Ovary (tissue), 10 donors: ENCODE measurements at places on chromosomes 6 and 20. TPM values are rescaled to one million over a fixed set of nuclear protein-coding genes. Genes with fewer than 3 reads are reported as not detected.

GRCh38 chr20:49252556-49253350 is 25.1 kb downstream of the ZNFX1 start:
- no peak for DNase-seq
- no peaks in the 10 kb centered on the region for H3K36me3 ChIP-seq
- no peaks in the 10 kb centered on the region for H3K4me1 ChIP-seq
- H3K4me3 ChIP-seq: no peak overlapping the region

DNA sequence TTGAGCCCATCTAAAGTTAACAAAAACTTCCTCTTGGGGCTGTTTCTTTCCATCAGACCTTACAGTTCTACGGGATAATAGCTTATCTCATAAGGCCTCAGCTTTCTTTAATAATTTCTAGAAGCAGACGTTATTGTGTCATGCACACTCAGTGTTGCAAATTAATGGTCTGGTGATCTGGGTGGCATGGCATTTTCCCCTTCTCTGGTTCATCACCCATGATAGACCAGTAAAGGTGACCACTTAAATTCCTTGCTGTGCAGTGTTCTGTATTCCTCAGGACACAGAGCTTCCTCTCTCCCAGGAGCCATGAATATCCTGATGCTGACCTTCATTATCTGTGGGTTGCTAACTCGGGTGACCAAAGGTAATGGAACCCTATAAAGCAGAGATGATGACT is at the start of gene DEFB125:
DEFB125 (plus strand) TSS at position 272 of the 400 bp plus-strand sequence; CDS start at position 310, 38 bp downstream.
- no peak within 1 kb of the TSS for H3K4me3 ChIP-seq
- no peaks in the 10 kb centered on the region for H3K4me1 ChIP-seq
- DNase-seq: no peak
- no peaks in the 10 kb centered on the region for H3K36me3 ChIP-seq
- no peaks in the 10 kb centered on the region for H3K27me3 ChIP-seq

DNA sequence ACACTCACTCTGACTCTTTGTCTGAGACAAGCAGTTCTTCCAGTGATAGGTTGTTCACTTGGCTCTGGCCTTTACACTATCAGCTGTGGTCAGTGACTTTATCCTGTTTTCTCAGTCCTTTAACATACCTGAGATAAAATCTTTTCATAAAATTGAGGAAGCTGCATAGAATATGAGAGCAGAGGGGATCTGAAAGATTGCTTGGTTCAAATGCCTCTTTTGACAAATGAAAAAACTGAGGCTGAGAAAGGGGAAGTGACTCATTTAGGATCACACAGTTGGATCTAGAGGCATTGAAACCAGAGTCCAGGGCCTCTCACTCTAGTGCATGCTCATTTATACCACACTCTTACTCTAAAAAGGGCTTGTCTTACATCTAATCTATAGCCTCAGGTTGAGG is 277.0 kb upstream of the TBX18 start:
- H3K27ac ChIP-seq: no peak overlapping the region
- no peak for DNase-seq
- H3K27me3 ChIP-seq: no peaks in the 10 kb centered on the region

- no peaks in the 10 kb centered on the region for H3K27me3 ChIP-seq
- no peaks in the 10 kb centered on the region for H3K36me3 ChIP-seq
- H3K27ac ChIP-seq: no peak overlapping the region
- no peak overlapping the region for H3K4me3 ChIP-seq
- H3K4me1 ChIP-seq: no peaks in the 10 kb centered on the region
- no peak for DNase-seq
These were observed 241.6 kb downstream of the LMBRD1 start for GRCh38 chr6:69555088-69555638.

GRCh38 chr6:44000164-44000842 is 126.9 kb downstream of the MRPL14 start:
- H3K36me3 ChIP-seq: no peaks in the 10 kb centered on the region
- H3K4me1 ChIP-seq: peaks cover 2% of the 10 kb centered on the region
- H3K4me3 ChIP-seq: no peak overlapping the region
- H3K27me3 ChIP-seq: no peaks in the 10 kb centered on the region
- DNase-seq: no peak

GRCh38 chr6:166275714-166276166 is 32.5 kb downstream of the PRR18 start:
- H3K4me1 ChIP-seq: no peaks in the 10 kb centered on the region
- H3K4me3 ChIP-seq: no peak overlapping the region

DNA sequence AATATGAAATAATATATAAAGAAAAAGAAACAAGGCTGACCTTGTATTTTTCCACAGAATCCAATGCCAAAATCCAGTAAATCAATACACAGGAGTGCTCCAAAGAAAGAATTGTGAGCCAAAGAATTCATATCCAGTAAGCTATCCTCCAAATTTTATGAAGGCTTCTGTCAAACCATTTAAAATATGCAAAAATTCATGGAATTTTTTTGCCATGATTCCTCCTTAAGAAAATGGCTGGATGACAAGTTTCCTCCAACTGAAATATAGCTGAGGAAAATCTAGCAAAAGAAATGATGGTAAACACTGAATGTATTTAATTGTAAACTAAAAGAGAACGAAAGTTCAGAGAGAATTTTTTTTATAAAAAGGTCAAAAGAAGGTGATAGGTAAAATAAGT is 290.3 kb downstream of the UBE3D start:
- H3K4me1 ChIP-seq: no peaks in the 10 kb centered on the region
- H3K27me3 ChIP-seq: no peaks in the 10 kb centered on the region
- no peak overlapping the region for H3K4me3 ChIP-seq
- no peak overlapping the region for H3K27ac ChIP-seq
- no peaks in the 10 kb centered on the region for H3K36me3 ChIP-seq

The SLC4A11 gene
- total RNA-seq: 1.8 TPM

The HCRTR2 gene
- total RNA-seq: not detected

The RBPJL gene
- total RNA-seq: not detected
